ENCODE measurements at places on chromosomes 5 and 9.

GRCh38 chr5:170581211-170581610 lies 77.4 kb downstream of the KCNIP1 start:
- DNase-seq = no peak

- no peak for DNase-seq
Measured at GRCh38 chr9:132531710-132532570, 50.5 kb upstream of the BARHL1 start.

GRCh38 chr9:134913713-134914500 lies 3.8 kb downstream of the FCN1 start:
- no peak for DNase-seq

DNA sequence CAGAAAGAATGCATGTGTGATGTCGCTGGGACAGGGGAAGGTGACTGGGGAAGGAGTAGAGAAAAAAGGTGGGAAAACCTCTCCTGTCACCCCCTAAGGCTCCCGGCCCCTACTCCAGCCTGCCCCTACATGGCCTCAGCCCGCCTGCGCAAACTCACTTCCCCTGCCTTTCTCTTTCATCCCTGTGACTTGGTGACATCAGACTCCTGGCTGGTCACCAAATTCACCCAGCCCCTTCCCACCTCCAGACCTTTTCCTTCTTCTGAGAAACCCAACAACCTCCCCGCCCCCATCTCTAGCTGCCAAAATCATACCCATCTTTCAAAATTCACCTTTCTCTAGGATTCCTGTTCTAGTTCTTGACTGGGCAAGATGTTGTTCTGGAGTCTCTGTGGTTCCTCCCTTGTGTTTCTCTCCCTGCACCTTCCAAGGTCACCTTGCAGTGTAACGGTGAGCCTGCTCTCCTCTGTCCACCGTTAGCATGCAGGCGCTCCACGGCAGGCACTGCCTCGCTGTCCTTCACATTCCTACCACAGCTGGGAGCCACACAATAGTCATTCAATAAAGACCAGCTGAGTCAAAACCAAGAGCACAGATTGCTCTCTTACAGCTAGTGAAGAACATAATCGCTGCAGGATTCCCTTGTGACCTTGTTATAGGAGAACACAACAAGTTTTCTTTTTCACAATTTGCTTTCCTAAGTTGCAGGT lies 134.5 kb downstream of the FANCC start:
- no peak for DNase-seq

GRCh38 chr9:131035548-131035947 lies 26.6 kb downstream of the LAMC3 start:
- DNase-seq = no peak

- no peak for DNase-seq
Measured at GRCh38 chr9:13556656-13557055, 277.2 kb upstream of the MPDZ start.

DNA sequence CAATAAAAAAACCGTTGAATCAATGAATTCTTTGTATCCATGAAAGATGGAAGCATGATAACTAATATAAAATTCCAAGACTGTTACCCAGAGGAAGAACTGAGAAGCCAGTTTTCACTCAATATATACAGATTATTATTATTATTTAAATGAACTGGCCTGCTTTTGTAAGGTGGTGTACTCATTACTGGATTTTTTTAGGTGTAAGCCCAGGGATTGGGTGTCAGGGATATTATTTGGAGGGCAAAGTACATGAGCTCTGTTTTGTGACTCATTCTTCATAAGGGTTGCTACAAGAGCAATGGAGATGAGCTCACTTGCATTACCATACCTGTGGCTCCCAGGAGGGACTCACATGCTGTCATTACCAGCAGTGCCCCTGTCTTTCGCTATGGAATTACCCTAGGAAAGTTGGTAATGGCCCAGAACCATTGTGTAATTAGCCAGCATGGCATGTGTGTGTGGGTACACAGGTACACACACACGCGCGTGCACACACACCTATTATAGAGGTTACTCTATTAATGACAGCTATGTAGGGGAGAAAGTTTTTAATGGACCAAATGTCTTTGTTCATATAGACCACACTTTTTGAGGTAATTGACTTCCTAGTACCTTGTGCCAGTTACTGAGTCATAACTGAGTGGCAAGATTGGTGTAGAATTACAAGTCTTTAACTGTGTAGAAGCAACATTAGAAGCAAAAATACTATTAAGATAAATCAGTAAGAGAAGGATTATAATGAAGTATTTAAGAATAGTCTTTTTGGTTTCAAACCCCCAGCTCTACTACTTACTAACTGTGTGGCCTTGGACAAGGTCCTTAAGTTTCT lies 143.4 kb downstream of the GDNF start:
- DNase-seq = no peak

Data from GM18507 (cell line).